ENCODE measurements at places on chromosomes 16 and 17.

GRCh38 chr16:31870809-31871208, 2.8 kb upstream of the ZNF267 start:
- DNase-seq = no peak

GRCh38 chr17:19021622-19022083, 17.1 kb upstream of the FAM83G start:
- DNase-seq = no peak

DNA sequence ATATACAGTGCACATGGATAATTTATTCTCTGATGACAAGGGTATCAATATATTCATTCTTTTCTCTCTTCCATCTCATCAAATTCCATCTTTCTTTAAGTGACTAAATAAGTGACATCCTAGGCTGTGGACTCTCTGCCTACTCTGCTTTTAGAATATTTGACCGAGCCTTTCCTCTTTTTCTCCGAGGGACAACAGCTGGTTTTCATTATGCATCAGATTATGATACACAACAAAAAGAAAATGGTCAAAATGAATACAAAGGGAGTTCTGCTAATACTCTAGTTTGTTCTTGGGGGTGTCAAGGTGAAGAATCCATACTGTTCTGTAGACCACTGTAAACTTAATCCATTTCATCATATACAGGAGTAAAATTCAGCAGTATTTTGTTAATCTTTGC, 942.6 kb downstream of the KCNJ2 start:
- DNase-seq = no peak

- DNase-seq = no peak
Measured at GRCh38 chr16:85250609-85251223, 138.4 kb upstream of the CIBAR2 start.

GRCh38 chr17:9644910-9645751, at the start of gene USP43:
USP43 (plus strand) TSS chr17:9645517; CDS start chr17:9645633, 116 bp downstream.
- DNase-seq = no peak

DNA sequence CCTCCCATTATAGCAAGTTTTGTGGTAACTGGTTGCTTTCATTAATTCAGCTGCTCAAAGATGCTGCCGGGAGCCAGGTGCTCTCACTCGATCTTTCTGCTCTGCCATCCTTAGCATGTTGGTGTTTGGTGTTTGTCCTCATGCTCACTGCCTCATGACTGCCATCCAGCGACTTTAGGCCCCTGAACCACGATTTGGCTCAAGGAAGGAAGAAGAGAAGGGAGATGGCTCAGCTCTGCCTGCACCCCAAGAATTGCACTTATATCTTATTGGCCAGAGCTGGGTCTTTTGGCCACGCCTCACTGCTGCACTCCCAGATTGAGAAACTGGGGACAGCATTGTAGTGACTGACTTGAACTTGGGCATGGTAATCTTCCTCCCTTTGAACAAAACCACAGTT, 52.7 kb downstream of the ARSG start:
- DNase-seq = no peak

DNA sequence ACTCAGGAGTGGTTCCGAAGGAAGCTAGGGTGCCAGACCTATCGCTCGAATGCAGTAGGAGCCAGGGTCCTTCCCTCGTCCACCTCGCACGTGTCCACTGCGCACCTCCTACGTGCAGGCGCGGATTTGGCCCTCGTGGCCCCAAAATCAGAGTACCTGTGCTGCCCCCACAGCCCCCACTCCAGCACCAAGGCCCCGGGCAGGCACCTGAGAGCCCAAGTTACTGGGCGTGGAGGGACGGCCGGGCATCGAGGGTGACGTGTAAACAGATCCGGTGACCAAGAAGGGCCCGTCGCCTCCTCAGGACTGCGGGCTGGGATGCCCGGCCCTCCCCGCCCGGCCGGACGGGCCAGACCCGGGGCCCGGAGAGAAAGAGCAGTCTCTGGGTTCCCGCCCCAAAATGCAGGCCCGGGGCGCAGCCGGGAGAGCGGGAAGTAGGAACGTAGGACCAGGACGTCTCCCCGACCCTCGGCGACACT, 492 bp downstream of the SLC25A39 start:
- DNase-seq = no peak

DNA sequence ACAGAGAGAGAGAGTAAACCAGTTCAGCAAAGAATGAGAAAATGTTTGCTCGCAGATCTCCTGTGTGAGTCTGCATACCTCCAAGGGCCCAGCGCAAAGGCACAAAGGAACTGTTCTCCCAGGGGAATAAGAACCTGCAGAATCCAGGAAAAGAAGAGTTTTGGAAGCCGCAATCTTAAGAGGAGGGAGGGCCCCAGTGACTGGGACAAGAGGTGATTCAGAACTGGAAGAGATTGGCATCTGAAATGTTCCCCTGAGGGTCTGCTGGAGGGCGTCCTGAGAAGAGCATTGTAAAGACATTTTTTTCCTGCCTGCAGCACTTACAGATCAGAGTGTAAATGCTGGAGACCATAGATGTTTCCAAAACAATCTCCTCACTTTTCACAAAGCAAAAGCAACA, 6.1 kb downstream of the ATMIN start:
- DNase-seq = no peak

DNA sequence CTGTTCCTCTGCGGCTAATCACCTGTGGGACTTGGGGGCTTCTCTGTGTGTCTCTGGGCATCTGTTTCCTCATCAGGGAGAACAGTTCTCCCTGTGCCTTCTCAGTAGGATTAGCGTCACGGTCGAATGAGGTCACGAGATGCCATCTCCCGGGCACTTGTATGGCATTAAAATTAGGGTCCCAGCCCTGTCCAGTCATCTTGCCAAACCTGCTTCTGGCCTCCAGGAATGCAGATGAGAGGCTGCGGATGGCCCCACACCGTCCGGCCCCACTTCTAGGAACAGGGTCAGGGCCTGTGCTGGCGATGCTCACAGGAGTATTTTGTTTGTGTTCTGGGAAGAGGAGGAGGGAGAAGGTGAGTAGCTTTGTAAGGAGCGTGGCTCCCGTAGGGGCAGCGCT, 58.5 kb downstream of the OR1D5 start:
- DNase-seq = no peak

DNA sequence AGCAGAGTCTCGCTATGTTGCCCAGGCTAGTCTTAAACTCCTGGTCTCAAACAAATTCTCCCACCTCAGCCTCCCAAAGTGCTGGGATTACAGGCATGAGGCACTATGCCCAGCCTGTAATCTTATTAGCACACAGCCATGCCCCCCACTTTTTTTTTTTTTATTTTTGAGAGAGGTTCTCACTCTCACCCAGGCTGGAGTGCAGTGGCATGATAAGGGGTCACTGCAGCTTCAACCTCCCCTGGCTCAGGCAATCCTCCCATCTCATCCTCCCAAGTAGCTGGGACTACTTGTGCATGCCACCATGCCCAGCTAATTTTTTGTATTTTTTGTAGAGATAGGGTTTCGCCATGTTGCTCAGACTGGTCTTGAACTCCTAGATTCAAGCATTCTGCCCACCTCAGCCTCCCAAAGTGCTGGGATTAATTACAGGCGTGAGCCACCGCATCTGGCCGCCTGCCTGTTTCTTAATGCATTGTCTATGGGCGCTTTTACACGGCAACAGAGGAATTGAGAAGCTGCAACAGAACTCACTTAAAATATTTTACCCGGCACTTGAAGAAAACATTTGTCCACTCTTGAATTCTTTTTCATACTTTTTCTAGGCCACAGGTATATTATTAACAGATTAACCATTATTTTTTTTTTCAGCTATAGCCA, 8.8 kb upstream of the CEP20 start:
- DNase-seq = no peak

DNA sequence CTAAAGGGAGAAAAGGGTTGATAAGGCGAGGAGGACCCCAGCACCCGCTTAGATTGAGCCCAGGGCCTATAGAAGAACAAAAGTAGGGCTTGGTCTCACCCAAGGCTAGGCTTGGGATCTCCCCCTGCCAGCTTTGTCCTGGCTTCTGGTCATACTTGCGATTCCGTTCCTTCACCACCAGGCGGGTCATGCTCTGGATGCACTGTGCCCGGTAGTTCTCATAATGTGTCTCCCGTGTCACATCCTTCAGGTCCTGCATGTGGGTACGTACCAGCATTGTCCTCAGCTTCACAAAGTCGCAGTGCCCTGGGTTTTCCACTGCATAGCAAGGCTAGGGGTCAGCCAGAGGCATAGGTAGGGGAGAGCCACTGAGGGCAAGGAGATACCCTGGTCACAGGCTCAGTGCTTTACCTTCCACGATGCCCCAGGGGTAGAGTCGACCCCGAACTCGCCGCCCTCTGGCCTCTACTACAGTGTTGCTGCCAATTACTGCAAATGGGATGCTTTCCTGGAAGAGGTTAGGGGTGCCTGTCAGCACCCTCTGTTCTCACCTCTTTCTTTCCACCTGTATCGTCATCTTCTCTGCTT, 6.5 kb upstream of the MTMR4 start:
- DNase-seq = no peak

GRCh38 chr17:10195090-10195805, 3.2 kb downstream of the GAS7 start:
- no peak for DNase-seq

- DNase-seq = no peak
Measured at GRCh38 chr16:5461141-5461540, 363.5 kb upstream of the EEF2KMT start.

DNA sequence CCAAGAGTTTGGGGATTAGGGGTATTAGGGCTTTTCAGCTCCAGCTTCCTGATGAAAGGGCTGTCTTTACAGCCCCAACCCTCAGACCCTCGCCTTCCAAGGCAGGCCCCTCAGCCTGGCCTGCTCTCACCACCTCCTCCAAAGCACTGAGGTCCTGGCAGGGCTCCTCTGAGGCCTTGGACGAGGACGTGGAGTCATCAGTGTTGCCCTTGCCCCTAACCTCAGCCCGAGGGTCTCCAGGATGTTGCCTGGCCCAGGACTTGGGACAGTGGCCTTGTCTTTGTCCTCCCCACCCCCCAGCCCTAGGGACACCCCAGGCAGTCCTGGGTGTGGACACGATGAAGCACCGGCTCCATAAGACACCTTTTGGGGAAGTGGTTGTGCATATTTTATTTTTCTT, 28.2 kb downstream of the B9D1 start:
- DNase-seq = no peak

DNA sequence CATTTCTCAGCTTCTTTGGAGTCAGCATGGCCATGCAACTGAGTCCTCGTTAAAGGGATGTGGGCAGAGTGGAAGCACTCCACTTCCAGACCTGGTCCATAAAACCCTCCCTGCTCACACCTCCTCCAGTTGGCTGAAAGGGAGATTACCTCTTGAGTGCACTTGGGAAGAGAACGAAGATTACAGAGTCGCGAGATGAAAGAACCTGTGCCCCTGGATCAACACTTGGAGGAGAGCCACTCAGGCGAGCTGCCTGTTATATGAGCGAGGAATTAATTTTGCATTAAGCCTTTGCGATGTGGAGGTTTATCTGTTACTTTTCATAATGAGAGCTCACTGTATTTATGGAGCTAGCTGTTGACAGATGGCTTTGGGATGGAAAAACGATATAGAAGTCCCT, 147.9 kb downstream of the MAF start:
- no peak for DNase-seq

DNA sequence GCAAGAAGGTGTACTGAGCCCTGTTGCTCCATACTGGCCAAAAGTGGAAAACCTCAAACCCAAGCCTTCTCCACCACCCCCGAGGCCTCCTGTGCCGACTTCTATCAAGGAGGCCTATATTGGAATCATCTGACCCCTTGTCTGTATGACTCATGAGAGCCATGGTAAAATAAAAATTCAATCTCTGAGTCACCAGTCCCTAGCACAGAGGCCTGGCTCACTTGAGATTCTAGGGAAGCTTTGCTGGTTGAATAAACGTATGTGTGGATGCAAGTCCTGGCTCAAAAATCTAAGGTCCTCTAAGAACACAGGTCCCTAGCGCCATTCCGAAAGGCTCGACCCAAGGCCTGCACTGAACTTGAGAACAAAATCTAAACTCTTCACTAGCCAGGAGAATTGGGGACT, 15.0 kb downstream of the NSMCE1 start:
- peak; percentile 83 for DNase-seq

GRCh38 chr17:6701719-6702118, 11.4 kb downstream of the SLC13A5 start:
- DNase-seq = no peak

GRCh38 chr16:49281480-49281842, at the start of gene CBLN1:
CBLN1 (minus strand) TSS chr16:49281838; CDS start chr16:49281465, 373 bp downstream.
- DNase-seq = no peak

DNA sequence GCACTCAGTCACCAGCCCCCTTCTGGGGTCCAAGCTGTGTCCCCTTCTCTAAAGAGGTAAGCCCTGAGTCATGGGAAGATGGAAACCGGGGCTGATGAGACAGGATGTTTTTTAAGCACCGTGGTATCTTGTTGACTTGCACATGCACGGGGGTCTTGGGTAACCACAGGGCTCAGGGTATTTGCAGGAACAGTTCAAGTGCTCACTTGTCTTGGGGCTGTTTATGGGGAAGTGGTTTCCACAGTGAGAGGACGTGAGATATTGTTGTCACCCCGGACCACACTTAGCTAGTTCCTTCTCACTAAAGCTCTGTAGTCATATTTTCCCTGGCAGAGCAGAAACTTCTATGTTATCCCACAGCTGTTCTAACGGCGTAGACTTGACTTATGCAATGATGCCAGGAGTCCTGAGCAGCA, 7.7 kb downstream of the CCL3L1 start:
- DNase-seq = peak; percentile 79

- DNase-seq = peak; percentile 81
Measured at GRCh38 chr16:55912022-55912421, 36.8 kb upstream of the CES5A start.

DNA sequence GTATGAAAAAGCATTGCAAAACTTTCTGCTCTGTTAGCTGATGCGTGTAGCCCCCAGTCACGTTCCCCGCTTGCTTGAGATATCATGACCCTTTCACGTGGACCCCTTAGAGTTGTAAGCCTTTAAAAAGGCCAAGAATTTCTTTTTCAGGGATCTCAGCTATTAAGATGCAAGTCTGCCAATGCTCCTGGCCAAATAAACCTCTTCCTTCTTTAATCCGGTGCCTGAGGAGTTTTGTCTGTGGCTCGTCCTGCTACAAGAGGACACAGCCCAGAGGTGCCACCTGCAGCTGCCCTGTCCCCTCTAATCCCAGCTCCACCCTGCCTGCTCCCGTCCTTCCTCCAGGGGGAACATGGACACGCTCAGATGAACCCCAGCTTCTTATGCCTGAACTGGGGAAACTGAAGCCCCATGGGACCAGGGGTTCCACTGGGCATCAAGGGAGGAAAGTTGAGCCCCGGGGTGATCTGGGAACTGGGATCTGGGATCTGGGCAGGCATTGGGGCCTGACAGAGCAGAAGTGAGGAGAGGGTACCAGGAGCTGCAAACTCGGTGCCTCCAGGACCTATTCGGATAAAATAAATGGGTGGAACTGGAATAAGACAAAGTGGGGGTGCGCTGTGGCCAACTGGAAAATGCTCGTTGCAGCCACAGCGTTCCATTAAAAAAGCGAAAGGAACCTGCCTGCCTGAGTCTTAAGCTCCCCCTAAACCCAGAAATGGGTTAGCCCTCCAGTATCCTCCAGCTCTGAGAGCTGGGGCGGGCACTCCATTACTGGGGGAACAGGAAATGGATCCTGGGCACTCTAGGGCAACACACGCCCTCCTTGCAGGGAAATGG, 19.7 kb downstream of the QPRT start:
- DNase-seq = no peak
